ENCODE measurements at places on chromosomes 6 and 20.

DNA sequence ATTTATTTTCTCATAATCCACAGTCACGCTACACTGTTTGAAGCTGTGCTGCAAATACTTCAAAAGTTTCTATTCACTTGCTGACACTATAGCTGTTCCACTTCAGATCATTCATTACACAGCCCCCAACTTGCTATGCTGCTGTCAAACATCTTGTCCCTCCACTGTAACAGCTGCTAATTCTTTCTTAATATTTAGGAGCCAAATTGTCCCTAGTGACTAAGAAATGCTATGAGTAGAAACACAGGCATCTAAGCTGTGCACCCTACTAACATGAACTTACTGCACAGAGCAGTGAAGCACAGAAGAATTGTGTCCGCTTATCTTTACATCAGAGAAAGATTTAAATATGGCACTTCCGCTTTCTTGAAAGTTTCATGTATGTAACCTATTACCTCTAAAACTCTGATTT is 91.3 kb downstream of the PDE10A start:
- peak; percentile 14 for DNase-seq

DNA sequence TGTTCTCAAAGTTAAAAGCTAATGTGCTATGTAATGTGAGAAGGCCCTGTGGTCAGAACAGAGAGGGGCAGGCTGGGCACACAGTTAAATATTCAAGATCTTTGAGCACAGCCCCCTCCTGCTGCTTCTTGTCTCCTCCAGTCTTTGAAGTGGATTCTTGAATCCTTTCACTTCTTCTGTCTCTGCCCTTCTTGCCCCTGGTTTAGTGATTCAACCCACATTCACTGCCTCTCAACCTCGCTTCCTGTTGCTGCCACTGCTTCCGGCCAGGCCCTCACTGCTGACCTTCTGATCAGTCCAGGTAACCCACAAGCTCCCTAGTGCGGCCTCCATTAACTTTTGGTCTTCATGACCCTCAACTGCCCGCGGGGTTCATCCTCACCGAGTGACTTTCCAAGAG is 417.3 kb upstream of the NOX3 start:
- no peak for DNase-seq

GRCh38 chr6:149864578-149865535 is 698 bp upstream of the LRP11 start:
- DNase-seq, result peak; percentile 85

- DNase-seq, result peak; percentile 33
Observed at GRCh38 chr20:34473262-34473883, 42.8 kb upstream of the DYNLRB1 start.

DNA sequence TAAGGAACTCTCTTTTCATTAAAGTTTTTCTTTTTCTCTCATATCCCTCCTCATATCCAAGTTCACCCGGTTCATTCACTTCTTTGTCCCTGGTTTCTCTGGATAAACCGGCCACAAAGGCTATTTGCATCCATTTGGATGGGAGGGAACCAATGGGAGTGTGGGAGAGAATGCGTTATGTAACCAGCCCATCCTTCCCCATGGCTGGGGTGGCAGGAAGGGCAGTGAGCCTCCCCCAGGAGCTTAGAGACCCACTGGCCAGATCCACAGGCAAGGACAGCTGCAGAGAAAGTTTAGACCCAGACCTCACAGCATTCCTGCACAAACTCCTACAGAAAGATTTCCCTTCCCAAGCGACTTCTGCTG is 10.7 kb downstream of the CASS4 start:
- DNase-seq, result peak; percentile 35

Measured in muscle of leg (tissue), 16 donors.